ENCODE measurements at places on chromosomes 13 and 19.

DNA sequence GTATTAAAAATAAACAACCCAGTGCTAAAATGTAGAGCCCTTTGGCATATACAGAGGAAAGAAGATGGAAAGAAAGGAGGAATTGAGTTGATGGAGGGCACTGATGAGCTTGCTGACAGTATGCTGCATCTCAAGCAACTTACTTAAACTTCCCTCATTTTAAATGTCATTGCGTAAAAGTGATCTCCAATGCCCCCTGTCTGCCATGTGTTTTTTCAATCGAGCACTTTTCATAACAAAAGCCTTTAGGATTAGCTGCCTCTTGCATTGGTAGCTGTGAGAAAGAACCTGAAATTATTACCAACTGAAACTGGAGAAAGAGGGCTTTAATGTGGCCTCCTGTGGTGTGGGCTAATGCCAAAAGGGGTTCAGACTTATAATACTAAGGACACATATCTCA lies 541.6 kb downstream of the SUCLA2 start:
- no peak for DNase-seq

DNA sequence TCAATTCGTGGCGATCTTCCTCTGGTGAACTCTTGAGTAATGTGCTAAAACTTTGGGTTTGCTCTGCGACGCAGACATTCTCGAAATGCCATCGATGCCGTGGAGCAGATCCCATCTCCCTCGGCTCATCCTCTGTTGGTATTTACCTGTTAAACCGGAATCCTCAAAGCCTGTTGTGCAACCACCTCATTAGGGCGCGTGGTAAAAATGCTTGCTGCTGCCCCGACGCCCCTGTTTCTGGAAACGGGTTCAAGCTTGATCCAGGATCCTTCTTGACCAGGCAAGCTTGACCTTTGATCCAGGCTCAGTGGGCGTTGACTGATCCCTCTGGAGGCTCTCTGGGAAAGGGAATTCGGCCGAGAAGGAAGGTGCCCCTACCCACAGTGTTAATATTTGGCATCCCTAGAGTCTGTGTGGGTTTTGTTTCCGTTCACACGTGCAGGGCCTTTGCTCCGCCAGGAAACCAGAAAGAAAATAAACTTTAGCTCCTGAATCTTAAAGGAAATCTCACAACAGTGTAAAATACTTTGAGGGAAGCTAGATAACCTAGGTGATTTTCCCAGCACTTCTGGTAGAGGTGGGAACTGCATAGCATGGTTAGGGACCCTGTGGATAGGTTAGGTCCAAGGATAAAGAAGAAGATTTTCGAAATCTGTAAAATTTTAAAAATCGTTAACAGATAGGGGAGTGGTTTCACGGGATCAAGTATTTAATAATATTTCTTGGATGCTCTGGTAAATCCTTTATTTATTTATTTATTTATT lies 1.1 kb downstream of the LSM14A start:
- no peak for DNase-seq

DNA sequence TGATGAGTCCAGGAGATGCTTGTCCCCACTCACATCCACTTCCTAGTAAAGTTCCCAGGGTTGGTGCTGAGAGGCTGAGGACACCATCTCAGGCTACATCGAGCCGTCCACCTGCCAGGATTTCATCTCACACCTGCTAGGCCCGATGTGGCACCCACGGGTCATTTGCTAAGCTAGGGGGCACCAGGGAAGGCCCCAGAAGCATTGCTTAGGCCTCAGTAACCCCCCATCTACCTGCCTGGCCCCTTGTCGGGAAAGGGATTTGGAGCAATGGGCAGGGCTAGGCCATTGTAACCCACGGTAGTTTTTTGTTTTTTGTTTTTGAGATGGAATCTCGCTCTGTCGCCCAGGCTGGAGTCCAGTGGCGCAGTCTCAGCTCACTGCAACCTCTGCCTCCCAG lies 51.8 kb downstream of the F2RL3 start:
- DNase-seq = no peak

- DNase-seq = no peak
Measured at GRCh38 chr19:329876-330275, 14.7 kb downstream of the MIER2 start.

DNA sequence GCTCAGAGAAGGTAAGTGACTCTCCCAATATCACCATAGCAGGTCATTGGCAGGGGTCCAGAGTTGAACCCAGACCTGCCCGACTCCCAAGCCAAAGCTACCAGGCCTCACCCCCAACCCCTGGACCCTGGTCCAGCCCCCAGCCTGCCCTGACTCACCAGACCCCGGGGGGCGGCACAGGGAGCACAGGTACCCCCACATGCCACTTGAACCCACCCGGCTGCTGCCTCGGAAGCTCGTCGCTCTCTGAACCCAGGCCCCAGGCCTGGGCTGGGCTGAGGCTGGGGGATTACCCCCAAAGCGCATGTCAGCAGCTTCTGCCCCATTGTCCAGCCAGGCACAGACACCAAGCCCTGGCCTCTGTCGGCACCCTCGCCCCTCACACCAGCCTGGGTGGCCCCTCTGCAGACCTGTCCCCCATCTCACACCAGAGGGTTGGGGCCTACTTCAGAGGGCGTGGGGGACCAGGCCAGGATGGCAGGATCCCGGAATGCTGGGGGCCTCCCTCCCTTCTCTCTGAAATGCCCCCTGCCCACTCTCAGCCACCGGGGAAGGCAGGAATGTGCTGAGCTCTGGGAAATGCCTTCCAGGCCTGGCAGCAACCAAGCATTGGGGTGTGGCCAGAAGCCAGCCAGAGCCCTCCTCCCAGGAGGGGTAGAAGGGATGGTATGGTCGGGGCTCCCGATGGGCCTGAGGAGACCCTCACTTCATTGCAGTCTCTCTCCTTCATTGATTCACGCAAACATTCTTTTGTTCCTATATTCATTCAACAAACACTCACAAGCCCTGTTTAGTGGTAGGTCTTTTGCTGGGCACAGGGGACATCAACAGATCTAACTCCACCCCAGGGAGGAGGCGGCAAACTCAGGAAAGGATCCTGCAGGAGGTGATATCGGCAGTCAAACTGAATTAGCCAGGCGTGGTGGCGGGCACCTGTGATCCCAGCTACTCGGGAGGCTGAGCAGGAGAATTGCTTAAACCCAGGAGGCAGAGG lies 1.7 kb upstream of the PRX start:
- DNase-seq = no peak

- no peak for DNase-seq
Measured at GRCh38 chr13:29903996-29904395, 53.6 kb upstream of the UBL3 start.

- DNase-seq = no peak
Measured at GRCh38 chr19:4183967-4184717, 1.7 kb downstream of the ANKRD24 start.

GRCh38 chr13:98539666-98540065 lies 37.2 kb downstream of the STK24 start:
- no peak for DNase-seq

GRCh38 chr13:20342311-20342710 lies 110.2 kb upstream of the GJB6 start:
- DNase-seq = no peak

DNA sequence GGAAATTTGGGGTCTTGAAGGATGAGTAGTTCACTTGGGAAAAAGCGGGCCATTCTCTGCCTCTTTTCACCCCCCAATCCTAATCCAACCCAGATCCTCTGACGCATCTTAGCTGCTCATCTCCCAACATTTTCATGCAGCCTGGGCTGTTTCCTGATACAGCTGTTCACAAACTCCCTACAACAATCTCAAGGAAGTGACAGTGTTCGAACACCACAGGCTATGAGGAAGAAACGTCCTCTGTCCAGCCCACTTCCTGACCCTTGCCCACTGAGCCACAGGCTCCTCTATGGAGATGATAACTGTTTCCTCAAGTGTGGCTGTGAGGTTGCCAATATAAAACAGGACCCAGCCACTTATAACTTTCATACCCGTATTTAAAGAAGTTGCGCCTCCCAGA lies 16.2 kb downstream of the LMTK3 start:
- DNase-seq = no peak

DNA sequence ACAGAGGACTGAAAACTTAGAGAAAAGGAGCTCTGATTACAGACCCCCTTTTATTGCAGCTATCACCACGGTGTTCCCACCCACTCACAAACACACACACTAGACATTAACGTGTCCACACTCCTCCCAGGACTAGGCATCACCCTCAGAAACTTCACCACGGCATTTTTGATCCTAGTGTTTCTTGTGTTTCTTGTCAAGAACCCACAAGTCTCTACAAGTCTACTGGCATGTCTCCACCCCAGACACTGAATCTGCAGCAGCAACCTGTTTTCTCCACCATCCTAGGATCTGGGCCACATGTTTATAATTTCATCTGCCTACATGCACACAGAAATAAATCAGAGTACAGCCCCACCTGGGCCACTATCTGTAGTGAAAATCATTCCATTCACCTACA lies 4.3 kb downstream of the ZNF486 start:
- DNase-seq = no peak

GRCh38 chr13:98520674-98521449 lies 56.0 kb downstream of the STK24 start:
- no peak for DNase-seq
